ENCODE measurements at places on chromosomes 12 and 14. TPM values are rescaled to one million over a fixed set of nuclear protein-coding genes. Genes with fewer than 3 reads are reported as not detected.
A peak's percentile ranks its signal among the peaks of the same experiment; 100 is the strongest.

The MIP gene
- total RNA-seq: not detected

The P3H3 gene
- total RNA-seq: not detected

The POLE2 gene
- total RNA-seq: 35.7 TPM

The COPS7A gene
- 36.8 TPM for total RNA-seq

The SYNDIG1L gene
- not detected for total RNA-seq

The RAB21 gene
- 65.5 TPM for total RNA-seq

The PLEKHG3 gene
- 36.0 TPM for total RNA-seq

The AICDA gene
- total RNA-seq: not detected

The GUCY2C gene
- total RNA-seq: not detected

- DNase-seq: no peak
Observed at GRCh38 chr14:80233470-80234089, 22.3 kb upstream of the DIO2 start.

- no peak for DNase-seq
Observed at GRCh38 chr12:88904705-88905104, 324.4 kb upstream of the KITLG start.

- DNase-seq: no peak
Observed at GRCh38 chr14:91858536-91859275, 8.6 kb downstream of the TC2N start.

DNA sequence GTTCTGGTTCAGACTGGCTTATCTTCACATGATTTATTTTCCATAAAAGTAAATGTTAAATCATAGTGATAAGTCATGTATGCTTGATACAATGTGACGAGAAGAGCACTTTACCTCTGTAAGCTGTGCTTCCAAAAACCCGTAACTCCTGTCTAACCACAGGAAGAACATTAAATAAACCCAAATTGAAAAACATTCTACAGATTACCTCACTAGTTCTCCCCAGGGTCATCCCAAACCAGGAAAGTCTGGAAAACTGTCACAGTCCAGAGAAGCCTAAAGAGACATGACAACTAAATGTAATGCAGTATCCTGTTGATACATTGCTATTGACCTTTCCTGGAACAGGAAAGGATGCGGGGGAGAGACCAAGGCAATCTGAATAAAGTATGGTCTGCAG is 32.5 kb upstream of the DUSP6 start:
- DNase-seq: no peak

DNA sequence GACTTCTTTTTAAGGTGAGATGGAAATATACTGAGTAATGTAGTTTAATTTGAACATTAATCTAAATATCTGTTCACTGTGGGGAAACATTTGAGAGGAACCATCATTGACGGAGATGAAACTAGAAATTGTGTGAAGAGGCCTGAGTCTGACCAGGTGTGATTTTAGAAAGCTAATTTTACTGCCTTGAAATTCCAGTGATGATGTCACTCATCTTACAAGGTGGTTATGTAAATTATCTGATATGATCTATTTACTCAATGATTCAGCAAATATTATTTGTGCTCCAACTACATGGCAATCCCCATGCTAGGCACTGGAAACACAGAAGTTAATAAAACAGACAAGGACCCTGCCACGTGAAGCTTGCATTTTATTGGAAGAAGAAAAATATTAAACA is 435.7 kb upstream of the DCN start:
- no peak for DNase-seq

- DNase-seq: no peak
Observed at GRCh38 chr14:97393244-97393643, 596.1 kb downstream of the VRK1 start.

GRCh38 chr12:48977290-48978281 is 536 bp upstream of the WNT1 start:
- DNase-seq: peak; percentile 74

- no peak for DNase-seq
Observed at GRCh38 chr12:12548713-12549112, 13.9 kb downstream of the DUSP16 start.
